ENCODE measurements at places on chromosomes 6 and 20. TPM values are rescaled to one million over a fixed set of nuclear protein-coding genes. Genes with fewer than 3 reads are reported as not detected.

- no peak for DNase-seq
Observed at GRCh38 chr6:136696238-136696637, 96.0 kb downstream of the MAP3K5 start.

- no peak for DNase-seq
Observed at GRCh38 chr6:130167655-130168054, 55.1 kb downstream of the SAMD3 start.

DNA sequence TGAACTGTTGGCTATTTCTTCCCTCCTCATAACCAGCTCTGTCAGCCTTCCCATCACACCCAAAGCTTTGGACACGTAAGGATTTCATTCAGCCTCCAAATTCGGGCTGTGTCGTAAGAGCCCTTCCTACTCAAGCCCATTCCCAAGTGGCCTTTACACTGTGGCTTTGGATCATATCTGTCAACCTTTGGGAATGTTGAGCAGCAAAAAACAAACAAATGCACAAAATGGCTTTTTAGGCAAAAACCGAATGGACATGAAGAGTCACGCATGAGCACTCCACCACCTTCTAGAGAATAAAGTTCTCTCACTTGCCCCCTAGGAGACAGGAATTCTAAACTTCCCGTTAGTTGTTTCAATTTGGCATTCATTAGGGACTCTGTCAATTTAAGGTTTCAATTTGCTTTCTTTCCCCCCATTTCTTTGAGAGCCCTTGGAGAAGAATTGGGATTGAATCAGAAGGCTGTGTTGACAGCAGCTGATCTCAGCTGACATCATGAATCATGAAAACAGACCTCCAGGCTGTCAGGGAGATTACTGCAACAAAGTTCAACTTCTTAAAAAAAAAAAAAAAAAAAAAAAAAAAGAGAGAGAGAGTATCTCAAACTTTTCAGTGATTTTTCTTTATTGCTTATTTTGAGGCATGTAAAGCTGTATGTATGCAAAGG is 110.3 kb downstream of the BCAS1 start:
- DNase-seq, result no peak

- DNase-seq, result no peak
Observed at GRCh38 chr6:32391505-32391904, 15.5 kb downstream of the BTNL2 start.

GRCh38 chr20:15042723-15043122 is 705.3 kb upstream of the FLRT3 start:
- DNase-seq, result no peak

- peak; percentile 24 for DNase-seq
Observed at GRCh38 chr6:119881416-119881815, 531.9 kb upstream of the MAN1A1 start.

- DNase-seq, result peak; percentile 93
Observed at GRCh38 chr6:84575264-84575663, 189.1 kb downstream of the TBX18 start.

- no peak for DNase-seq
Observed at GRCh38 chr6:159913375-159913774, 22.6 kb downstream of the MAS1 start.

DNA sequence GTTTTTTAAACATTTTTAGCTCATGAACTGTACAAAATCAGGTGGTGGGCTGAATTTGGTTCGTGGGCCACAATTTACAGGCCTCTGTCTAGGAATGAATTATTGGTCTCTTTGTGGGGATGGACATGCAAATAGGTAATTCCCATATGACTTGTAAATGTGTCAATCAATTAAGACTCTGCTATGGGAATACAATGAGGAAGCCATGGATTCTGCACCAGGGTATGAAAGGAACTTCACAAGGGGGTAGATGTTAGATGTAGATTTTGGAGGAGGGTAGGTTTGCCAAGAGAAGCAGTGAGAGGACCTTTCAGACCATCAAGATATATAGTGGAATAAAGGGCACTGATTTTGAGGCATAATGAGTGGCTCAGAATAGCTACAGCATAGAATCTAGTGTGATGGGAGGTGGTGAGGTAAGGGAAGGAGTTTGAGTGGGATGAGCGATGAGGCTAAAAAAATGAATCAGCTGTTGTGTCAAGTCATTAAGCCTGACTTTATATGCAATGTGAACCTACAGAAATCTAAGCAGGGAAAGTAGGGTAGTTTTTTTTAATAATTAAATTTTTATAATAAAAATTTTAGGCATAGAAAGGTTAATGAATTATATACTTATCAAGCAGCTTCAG is 32.6 kb upstream of the RNF182 start:
- no peak for DNase-seq

DNA sequence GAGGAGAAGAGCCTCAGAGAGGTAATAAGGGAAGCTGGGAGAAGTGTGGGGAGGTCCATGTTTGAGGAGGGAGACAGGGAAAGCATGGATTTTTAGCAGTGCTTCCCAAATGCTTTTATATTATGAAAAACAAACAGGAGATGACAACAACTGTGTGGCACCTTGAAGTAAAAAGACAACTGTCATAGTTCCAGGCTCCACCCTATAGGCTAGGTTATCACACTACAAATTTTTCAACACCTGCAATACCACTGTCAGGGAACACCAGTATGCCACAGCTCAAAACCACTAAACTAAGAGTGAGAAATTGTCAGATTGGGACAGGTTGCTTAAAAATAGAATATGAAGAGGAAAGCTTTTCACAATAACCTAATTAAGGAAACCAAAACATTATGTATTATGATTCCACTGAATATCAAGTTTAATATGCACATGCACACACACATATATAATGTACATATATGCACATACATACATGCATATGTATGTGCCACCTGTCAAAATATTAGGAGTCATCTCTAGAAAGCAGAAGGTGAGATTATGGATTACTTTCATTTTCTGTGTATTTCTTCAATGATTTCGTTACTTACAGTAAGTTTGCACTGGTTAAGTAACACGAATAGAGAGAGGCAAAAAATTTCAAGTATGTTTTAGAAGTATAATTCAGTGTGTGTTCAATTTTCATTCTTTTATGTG is 261.2 kb downstream of the PTPRK start:
- DNase-seq, result no peak

- DNase-seq, result no peak
Observed at GRCh38 chr6:68975064-68975463, 340.0 kb downstream of the ADGRB3 start.

DNA sequence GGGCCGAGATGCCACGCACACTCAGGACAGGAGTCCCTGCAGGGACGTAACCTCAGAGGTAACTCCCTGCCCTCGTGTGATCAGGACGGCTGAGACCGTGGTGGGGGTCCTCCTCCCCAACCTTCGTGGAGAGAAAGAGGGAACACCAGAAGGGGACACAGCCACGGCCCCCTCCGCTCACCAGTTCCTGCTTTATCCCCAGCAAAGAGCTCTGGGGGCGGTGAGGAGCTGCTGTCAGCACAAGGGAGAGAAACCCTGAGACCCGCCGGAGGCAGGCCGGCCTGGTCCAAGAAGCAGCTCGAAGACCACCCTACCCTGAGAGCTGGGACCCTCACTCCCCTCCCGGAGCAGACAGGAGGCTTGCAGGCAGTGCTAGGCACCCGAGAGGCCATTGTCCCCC is 44.4 kb downstream of the SLC2A4RG start:
- DNase-seq, result no peak

FNDC11 gene
- total RNA-seq, result 1.8 TPM

SLC22A7 gene
- not detected for total RNA-seq

FGD2 gene
- not detected for total RNA-seq

MOG gene
- not detected for total RNA-seq

OLIG3 gene
- not detected for total RNA-seq

GINS1 gene
- 42.6 TPM for total RNA-seq
